ENCODE measurements at places on chromosomes 1 and 21.

- DNase-seq, result no peak
Observed at GRCh38 chr21:35172231-35172630, 123.1 kb upstream of the RUNX1 start.

DNA sequence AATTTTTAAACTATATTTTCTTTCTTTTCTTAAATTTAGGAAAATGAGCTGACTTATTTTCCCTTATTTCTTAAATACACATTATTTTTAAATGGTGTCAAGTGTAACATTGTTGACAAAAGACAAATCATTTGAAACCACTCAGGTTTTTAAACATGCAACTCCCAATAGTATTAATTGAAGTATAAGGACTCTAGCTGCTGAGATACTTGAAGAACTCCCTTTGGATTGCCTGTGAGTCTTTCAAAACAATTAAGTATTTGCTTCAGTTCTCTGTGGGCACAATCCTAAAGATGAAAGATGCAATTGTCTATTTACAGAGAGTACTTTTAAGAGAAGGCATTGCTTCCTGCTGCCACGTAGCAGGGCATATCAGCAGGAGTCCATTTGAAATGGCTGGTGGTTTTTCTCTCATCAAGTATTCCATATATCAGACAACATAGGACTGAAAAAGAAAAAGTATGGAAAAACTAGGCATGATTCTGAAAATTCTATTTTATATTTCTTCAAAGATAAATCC is 373.4 kb downstream of the NEGR1 start:
- DNase-seq, result no peak

GRCh38 chr21:45126204-45126626 is 51.8 kb downstream of the ADARB1 start:
- DNase-seq, result no peak

DNA sequence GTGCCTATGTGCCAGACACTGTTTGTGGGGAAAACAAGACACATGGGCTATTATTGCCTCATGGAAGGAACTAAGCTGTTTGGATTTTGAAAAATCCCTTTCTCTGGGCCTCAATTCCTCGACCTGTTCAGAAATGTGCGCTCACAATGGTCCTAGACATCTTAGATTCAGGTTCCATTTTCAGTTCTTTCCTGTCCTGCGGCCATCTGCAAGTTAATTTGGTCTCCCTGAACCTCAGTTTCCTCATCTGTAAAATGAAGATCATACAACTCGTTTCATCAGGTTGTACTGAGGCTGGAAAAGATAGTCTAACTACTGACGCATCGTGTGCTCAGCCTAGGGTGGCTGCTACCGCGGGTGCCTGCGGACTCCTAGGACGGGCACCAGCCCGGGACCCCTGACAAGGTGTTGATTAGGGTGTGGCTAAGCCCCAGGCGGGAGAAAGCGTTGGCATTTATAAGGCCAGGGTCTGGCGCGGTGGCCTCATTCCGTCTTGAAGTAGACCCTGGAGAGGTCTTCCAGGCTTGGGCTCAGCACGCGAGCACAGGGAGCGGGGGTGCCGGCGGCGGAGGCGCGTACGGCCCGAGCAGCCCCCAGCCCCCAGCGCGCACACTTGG is 493 bp upstream of the ELOA start:
- no peak for DNase-seq

GRCh38 chr1:12711536-12711935 is 4.4 kb upstream of the AADACL3 start:
- DNase-seq, result no peak

DNA sequence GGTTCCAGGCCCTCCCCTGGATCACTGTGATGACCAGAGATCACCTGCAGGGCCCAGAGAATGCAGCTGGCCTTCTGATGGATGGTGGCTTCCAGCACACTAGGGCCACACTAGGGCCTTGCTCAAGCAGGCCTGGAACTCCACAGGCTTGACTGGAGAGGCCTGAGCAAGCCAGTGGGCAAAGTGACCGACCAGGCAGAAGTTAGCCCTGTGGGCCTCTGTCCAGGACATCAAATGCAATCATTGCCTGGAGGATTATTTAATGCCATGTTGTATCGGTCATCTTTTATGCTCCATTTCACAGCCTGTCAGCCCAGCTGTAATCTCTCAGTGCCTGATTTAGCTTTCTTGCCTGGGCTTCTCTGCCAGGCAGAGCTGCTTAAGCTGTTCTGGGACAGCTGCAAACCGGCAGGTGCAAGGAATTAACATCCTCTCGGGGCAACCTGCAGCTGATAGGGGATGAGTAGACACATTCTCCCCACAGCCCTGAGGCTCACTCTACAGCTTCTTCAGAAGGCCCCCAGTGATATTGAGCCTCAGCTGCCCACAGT is 17.7 kb downstream of the NENF start:
- peak; percentile 15 for DNase-seq

GRCh38 chr1:39310691-39311090 is 106.2 kb downstream of the MACF1 start:
- DNase-seq, result no peak

DNA sequence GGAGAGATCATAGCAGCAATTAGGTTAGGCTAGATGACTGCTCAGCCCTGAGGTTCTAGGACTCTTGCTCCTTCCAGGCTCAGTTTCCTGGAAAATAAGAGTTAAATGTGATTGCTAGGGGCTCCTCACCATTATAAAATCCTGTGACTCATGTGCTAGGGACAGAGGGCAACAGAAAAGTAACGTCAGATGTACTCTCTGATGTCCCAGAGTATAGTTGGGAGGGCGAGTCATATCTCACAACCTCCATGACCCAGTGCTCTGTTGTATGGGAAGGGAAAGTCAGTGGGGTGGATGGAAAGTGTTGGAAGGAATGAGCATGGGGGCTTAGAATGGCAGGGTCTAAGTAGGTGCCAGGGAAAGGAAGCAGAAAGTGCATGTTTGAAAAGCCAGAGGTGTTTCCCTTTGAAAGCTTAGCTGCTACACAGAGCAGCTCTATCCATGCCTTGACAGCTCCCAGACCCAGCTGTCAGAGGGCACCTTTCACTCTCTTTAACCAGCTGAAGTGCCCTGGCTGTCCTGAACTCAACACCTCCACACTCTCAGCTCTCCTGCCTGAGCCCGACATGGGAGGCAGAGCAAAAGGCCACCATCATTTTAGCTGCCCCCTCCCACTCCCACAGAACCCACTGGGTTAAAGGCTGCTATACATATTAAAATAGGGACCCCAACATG is 11.6 kb downstream of the GJA5 start:
- DNase-seq, result no peak

DNA sequence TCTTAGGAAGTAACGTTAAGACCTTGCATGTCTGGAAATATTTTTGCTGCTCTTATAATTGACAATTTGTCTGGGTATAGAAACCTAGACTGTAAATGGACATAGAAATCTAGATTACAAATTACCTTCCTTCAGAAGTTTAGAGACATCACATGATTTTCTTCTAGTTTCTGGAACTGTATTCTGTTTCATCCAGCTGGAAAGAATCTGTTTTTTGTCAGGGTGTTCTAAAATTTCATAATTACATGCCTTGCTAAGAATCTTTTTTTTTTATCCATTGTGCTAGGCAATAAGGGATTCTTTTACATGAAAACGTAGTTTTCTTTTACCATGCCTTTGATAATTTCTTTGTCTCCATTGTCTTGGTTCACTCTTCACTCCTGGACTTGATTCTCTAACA is 20.7 kb upstream of the S100A7 start:
- no peak for DNase-seq

DNA sequence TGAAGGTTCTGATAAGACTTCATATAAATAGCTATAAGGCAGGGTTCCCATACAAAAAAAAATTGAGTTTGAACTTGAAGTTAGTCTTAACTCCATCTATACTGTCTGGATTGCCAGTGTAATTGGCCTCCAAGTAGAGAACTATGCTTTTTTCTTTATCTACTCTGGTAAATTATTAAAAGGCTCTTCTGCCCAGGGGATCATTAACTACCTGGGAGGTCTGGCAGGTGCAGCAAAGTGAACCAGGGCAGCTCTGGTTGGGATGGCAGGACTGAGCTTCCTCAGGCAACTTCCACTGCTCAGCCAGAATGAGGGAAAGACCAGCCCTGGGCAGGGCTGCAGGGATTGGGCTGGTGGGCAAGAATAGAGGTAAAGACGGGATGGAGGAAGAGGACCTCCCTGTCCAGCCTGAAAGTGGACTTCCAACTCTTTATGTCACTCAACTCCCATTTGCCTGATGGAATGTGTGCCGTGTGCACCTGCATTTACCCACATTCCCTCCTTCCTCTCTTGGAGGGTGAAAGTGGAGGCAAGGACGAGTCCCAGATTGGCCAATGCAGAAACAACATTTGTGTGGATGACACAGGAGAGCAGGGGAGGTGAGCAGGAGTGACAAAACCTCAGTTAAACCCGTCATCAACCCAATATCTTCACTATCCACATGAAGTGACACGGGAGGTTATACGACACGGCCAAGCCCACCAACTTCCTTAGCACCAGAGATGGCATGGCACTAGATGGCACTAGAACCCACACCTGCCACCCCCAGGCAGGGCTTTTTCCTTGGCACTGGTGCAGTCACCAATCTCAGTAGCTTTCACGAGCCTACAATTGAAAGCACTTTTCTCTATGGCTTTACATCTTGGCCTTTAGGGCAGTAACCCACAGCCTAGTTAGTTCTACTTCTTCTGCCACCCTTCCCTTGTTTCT is 25.2 kb downstream of the CCN1 start:
- no peak for DNase-seq

GRCh38 chr1:44302541-44302940 is 52.5 kb downstream of the ERI3 start:
- no peak for DNase-seq

- DNase-seq, result no peak
Observed at GRCh38 chr1:187928288-187928687, 1099.5 kb downstream of the PLA2G4A start.

GRCh38 chr1:36383240-36383639 is 2.5 kb downstream of the STK40 start:
- DNase-seq, result no peak

DNA sequence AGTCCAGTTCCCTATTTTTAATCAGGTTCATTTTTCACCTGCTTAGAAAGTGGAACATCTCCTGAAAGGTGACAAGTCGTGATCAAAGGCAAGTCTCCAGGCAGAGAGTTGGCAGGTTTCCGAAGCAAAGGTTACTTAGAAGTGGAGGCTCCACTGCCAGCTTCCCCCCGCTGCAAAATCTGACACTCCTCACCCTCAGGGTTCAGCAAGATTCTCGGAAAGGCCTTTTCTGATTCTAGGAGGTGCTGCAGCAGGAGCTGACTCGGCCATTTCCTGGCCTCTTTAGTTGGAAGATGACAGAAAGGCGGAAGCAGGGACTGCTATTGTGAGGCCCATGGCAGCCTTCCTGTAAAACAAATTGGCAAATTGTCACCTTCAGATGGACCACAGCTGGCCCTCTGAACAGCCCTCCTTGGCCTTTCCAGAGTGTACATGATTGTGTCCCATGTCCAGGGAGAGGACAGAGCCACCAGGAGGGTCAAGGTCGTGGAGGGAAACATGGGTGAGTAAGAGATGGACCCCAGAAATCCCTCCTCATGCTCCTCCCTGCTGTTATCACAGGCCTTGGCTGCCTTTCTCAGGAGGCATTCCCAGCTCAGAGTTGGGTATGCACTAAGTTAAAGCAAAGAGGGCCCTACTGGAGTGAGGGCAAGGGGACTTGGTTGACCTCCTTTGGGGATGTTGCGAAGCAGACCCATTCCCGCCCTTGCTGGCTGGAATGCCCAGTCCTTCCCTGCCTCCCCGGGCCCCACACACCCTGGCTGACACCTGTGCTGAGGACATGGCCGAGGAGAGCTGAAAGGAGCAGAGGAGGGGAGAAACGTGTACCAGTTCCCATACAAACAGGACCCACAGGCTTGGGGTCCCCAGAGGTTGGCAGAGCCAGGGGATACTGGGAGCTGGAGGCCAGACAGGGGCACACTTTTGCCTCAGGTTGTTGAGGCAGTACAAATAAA is 115.5 kb upstream of the IRF2BP2 start:
- DNase-seq, result peak; percentile 58

- no peak for DNase-seq
Observed at GRCh38 chr1:247841796-247842195, at the start of gene OR11L1. OR11L1 (minus strand) TSS chr1:247841896; CDS start chr1:247841896, 0 bp downstream.

- DNase-seq, result no peak
Observed at GRCh38 chr1:239353536-239353935, 32.8 kb upstream of the CHRM3 start.

DNA sequence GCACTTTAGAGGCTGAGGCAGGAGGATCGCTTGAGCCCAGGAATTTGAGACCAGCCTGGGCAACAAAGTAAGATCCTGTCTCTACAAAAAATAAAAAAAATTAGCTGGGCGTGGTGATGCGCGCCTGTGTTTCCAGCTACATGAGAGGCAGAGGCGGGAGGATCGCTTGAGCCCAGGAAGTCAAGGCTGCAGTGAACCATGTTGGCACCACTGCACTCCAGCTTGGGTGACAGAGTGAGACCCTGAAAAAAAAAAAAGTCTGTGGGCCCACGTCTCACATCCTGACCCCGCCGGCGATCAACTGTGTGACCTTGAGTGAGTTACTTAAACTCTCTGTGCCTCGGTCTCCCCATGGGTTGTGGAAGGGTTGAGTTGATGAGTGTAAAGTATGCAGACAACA is 12.7 kb upstream of the ZBTB21 start:
- DNase-seq, result no peak

DNA sequence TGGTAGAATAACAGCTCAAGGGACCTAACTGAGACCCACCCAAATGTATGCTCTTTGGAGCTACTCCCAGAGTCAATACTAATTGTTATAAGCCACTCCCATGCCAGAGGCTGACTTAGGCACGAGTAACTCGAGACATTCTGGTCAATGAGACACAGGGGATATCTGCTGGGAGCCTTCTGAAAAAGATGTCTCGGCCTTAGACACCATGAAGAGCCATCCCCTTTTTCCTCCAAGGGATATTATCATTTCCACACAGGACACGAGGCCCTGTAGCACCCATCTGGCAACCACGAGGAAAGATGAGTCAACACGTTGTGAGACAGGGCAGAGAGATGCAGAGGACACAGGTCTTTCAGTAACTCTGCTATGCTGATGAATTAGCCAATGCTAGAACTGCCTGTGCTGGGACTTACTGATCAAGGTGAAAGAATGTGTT is 30.7 kb downstream of the ITPKB start:
- DNase-seq, result peak; percentile 80

DNA sequence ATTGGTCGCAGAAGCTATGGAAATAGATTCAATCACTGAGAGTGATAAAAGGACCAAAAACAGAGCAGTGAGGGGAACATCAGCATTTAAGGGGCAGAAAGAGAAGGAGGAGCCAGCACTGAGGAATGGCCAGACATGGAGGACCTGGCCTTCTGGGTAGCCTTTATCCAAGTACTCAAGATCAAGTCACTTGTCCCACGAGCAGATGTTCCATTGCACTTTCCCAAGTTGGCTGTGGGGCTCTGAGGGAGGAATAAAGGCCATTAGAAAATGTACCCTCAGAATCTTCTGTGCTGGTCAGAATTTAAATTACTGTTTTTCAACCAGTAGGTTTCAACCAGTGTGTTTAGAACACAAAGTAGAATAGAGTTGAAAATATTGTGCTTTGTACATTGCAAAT is 55.3 kb downstream of the GIPC2 start:
- no peak for DNase-seq

GRCh38 chr1:23098463-23099170 is 70.0 kb downstream of the LUZP1 start:
- peak; percentile 76 for DNase-seq

- DNase-seq, result no peak
Observed at GRCh38 chr1:12114916-12115315, 51.8 kb downstream of the TNFRSF8 start.

- DNase-seq, result no peak
Observed at GRCh38 chr1:201673093-201673492, 134.2 kb downstream of the NAV1 start.

Data from suppressor macrophage treated with lipopolysaccharide for 1 hour (primary cell).